T47D (cell line): ENCODE measurements at places on chromosomes 12 and 14.

- no peak for DNase-seq
Observed at GRCh38 chr12:127830065-127830460, 436.9 kb upstream of the TMEM132C start.

- no peak for DNase-seq
Observed at GRCh38 chr12:5479761-5480160, 47.9 kb downstream of the NTF3 start.

DNA sequence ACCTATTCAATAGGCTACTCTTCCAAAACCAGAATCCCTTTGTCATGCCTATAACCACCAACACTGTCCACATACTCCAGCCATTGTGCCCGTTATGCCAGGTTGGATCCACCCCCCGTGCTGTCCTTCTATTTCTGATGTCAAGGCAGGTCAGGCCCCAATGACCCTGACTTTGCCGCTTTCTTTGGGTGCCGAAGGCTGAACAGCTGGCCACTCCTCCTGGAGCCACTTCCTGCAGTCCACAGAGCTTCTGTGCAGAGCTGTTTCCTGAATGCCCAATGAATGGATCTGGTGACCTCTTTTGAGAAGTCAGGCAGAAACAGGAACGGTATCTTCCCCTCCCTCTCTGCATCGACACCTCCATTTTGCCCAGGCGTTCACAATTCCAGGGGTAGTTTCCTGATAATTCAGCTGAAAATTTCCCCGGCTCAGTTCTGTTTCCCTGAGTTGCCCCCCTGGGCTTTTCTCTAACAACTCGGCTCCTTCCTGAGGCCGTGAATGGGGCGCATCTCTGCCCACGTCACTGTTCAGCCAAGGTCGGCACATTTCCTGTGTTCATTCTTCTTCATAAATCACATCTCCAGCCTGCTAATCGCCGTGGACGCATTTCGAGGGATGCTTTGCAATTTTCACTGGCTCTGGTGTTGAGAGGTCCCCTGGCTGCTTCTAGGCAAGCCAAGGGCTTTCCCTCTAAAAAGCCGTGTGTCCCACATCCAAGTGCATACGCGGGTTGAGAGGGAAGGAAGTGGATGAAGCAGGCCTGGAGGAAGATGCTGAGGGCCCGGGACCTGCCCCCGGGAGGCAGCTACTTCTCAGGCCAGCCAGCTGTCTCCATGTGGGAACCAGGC is 86.5 kb downstream of the PAPOLA start:
- no peak for DNase-seq

DNA sequence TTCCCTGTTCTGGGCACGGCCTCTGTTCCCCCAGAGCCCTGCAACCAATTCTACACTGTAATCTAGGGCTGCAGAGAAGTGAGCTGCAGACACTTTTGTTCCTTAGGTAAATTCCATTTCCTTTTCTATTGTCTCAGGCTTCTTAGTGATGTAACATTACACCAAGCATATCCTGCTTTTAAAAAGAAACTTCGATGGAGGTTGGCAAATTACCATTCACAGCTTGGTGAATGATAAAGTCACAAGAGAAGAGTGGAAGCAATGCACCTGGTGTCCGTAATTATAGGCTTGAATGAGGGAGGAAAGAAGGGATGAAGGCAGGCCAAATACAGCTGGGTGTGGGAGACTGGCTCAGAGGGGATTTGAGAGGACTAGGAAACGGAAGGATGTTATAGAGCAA is 68.6 kb downstream of the PPM1A start:
- DNase-seq, result no peak
